ENCODE measurements at places on chromosomes 3 and 15.

DNA sequence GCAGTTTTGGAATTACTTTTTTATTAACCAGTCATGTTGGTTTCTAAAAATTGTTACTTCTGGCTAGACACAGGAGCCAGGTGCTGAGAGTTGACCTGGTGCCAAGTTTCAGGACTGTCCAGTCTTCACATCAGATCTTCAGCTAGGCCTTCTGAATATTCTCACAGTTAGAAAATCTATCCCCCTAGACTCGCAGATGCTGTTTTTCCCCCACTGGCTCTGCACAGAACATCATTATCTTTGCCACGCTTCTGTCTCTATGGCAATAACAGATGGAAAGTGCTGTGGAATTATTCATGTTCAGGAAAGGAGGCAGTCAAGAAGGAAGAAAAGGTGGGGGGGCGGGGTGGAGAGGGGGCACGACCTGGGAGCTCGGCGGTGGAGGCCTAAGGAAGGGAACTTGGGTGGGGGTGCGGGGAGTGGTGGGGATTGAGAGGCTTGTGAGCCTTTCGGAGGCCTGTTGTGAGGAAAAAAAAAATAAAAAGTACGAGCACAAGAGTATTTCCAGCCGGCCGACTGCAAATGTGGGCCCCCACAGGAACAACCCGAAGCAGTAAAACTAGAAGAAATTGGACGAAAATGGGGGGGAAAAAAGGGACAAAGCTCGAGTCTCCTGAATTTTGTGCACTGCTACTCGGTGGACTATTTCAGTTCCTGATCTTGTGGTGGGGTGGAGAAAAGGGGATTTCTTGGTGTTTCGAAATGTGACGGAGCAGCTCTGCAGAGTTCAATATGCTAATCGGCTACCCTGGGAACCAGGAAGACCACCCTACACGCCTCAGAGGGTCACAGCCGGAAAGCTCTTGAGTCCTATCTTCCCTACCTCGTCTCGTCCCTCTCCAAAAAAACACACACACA lies 1.5 kb upstream of the SKIL start:
- peak; percentile 73 for DNase-seq

DNA sequence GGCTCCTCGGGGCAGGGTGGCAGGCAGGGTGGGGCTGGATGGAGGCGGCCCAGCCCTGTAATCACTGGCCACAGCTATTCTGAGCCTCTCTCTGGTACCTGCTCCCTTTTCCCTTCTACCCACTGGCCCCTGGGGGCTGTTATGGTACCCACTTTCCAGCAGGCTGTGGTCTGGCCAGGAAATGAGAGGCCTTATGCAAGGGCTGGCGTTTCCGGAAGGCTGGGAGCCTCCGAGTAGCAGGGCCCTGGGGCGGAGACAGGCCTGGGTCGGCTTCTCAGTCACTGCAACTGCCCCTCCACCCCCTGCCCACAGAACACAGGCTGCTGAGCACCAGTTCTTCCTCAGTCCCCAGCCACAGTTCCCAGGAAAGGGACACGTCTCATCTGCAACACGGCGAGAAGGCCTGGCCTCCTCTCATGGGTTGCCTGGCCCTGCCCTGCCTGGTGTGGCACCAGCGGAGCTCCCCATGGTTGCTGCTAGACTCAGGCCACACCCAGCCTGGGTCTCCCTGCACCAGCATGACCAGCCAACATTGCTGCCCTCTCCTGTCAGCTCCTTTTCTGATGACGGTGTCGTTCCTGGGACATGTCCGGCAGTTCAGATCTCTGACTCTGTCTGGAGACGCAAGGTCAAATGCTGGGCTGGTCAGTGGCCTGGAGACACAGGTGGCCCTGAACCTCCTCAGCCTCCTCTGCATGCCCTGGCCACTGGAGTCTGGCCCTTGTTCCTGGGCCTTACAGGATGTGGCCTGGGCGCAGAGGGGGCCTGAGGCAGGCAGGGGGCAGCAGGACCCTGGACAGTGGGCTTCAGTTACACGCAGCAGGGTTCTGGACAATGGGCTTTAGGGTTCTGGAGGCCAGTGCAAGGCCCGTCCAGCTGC lies 6.5 kb downstream of the CHST13 start:
- no peak for DNase-seq

DNA sequence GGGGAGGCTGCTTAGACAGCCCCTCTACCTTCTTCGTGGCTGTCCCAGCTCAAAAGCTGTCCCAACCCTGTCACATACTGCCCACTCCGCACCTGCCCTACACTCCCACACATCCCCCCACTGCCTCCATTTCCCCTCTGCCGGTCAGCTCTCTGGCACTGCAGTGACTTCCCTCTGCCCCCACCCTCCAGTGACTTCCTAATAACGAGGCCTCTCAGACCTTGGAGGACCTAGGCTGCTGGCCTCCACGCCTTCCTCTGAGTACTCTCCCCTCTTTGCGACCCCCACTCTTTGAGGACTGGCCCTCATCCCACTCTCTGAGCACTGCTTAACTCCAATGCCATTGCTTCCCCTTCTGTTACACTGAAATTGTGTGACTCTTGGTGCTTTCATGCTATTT lies 45.3 kb downstream of the KY start:
- DNase-seq: no peak

DNA sequence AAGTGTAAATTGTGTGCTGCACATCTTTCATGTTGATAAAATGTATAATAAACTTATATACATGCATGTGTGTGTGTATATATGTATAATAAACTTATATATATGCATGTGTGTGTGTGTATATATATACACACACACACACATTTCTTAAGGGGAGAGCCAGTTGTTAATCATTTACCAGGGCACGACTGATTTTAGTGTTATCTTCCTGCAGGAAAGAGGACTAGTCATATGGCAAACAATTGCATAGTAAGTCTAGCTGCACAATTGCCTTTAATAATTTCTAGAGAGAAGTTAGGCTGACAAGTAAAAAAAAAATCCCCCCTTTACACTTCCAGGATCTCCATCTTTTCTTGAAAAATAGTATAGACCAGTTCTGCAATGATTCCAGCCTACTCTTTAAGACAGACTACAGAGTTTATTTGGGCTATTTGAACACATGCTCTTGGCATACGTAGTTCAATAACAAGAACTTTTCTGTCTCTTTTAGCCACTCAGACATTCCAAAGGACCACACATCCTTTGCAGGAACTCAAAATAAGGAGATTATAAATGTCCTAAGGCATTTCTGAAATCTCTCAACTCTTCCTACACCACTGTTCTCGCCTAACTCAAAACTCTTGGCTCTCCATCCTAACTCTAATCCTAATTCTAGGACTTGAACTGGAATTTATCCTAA lies 163.6 kb upstream of the SETMAR start:
- no peak for DNase-seq

DNA sequence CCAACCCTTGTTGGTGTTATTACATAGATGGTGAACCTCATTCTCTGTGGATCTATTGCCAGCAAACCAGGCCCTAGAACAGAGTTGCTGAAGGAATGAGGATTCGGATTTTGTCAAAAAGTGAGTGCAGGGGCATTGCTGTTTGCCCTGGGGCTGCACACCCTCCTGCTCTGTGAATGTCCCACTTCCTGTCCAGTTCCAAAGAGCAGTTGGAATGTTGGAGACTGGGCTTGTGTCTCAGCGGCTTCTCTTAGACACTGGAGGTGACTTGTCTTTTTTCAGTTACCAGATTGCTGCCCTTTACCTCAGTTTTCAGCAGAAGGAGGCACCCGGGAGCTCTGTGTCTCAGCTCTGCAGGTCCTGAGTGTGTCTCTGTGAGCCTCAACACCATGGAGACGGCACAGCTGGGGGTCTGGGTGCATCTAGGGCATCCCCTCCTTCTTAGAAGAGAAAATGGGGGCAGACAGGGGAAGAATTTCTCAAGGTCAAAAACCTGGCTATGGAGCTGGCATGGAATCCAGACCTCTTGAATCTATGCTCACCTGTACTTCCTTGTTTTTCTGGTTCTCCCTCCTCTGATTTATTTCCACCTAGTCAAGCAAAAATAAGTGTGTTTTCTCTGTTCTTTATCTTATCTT lies 46.3 kb downstream of the LIMD1 start:
- no peak for DNase-seq

DNA sequence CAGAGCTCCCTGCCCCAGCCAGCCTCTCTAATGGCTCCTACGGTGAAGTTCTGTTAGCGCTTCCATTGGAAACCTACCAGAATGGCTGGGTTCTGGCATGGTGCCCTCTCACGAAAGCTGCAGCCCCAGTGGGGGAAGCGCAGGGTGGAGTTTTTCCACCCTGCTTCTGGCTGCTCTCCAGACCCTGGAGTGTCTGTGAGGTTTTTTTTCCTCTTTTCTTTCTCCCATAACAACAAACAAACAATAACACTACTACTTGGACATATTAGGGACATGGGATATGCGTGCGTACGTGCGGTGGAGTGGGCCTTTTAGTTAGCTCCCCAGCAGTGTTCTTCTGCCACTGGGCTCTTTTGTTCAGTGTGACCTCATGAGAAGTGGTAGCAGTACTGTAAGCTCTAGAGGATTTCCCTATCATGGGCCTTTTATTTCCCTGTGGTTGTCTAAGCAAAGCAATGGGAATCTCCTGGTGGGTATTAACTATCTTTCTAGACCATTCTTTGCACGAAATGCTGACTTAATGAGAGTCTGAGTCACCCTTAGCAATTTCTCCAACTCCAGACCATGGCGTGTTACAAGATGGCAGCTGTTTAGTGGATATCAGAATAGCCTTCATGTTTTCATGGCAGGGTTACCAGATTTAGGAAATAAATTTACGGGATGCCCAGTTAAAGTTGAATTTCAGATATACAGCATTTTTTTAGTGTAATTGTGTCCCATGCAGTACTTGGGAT lies 161.9 kb downstream of the FNDC3B start:
- no peak for DNase-seq

GRCh38 chr3:125433091-125433534 lies 58.0 kb upstream of the ZNF148 start:
- no peak for DNase-seq

- DNase-seq: no peak
Measured at GRCh38 chr15:53324061-53324460, 435.4 kb downstream of the WDR72 start.

DNA sequence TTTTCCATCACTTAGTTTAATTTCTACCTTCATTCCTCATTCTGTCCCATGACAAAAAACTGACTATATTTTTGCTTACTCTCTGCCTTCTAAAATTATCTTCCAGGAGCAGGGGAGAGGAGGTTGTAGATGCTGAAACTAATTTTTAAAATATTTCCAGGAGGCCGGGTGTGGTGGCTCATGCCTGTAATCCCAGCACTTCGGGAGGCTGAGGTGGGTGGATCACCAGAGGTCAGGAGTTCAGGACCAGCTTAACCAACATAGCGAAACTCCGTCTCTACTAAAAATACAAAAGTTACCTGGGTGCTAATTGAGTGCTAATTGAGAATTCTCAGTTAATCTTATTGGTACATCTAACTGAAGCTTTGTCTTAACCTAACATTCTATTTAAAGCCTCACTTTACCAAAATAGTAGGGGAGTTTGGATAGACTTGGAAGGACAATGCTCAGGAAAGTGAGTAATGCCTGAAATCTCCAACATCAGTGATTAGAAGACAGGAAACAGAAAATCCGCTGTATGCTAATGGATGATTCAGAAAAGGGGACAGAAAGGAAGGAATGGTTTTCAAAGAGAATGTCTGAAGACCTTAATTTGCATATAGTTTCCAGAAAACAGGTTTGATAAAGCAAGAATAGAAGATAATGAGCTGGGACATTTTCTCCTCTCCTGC lies 336.1 kb downstream of the GBE1 start:
- no peak for DNase-seq

GRCh38 chr3:186487819-186488218 lies 56.4 kb downstream of the CRYGS start:
- DNase-seq: no peak

DNA sequence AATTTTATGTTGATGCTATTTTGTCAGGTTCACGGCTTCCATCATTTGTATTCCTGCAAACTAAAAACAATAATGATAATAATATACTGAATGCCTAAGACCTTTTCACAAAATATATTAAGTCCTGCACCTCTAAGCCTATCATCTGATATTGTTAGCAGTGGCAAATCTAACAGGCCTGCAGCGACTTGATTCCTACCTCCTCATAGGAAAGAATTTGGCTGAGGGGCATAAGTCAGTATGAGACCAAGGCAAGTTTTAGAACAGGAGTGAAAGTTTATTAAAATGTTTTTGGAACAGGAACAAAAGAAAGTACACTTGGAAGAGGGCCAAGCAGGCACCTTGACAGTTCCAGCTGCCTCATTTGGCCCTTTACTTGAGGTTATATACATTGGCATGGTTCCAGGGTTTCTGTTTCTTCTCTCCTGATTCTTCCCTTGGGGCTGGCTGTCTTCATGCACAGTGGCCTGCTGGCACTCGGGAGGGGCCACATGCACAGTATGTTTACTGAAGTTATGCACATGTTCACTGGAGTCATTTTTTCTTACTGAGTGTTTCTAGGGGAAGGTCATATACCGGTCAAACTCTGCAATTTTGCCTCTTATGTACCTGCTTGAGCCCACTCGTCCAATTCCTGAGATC lies 418.1 kb downstream of the EPHA6 start:
- DNase-seq: no peak

DNA sequence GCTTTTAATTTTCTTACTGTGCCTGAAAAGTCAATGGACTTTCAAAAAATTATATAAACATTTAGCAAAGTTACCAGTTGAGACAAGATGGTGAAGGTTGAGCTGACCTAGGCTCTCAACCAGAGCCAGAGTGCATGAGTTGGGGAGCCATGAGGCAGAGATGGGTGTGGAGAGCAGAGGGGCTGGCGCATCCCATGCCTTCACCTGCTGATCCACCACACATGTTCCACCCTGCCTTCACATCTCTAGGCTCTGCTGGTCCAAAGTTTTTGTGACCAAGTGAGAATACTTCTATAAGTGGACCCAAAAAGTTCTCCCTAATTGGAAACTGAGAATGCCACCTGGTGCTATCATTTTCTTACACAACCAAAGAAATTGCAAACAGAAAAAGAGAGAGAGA lies 47.3 kb downstream of the CCR3 start:
- DNase-seq: no peak

GRCh38 chr3:30908456-30909037 lies 14.1 kb upstream of the GADL1 start:
- DNase-seq: no peak

- DNase-seq: no peak
Measured at GRCh38 chr15:40565333-40566238, 744 bp upstream of the CCDC32 start.

DNA sequence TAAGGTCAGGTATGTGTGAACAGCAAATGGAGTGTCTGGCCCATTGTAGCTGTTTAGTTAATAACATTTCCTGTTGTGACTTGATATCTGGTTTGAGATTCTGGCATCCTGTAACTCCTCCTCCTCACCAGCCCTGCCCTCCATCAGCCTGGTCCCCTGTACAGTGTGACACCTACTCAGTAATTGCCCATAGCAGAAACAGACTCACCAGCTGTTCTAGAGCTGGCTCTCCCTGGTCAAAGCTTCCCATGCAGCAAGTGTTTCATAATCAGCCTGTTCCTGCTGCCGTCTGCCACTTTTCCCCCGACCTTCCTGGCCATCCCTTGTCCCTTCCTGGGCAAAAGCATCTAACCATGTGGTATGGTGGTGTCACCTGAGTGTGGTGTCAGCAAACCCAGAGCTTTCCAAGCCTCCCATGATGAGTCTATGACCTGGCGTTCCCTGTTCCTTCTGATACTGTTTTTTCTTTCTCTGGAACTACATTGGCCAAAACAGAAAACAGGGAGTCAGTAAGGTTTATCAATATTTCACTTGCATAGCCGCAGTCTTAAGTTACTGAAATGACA lies 55.4 kb downstream of the B3GALNT1 start:
- no peak for DNase-seq
